Putamen (tissue), 1 donor: ENCODE measurements at places on chromosomes 4 and X.
A peak's percentile ranks its signal among the peaks of the same experiment; 100 is the strongest.

GRCh38 chrX:86133761-86134160 is 14.5 kb upstream of the DACH2 start:
- no peak for DNase-seq

DNA sequence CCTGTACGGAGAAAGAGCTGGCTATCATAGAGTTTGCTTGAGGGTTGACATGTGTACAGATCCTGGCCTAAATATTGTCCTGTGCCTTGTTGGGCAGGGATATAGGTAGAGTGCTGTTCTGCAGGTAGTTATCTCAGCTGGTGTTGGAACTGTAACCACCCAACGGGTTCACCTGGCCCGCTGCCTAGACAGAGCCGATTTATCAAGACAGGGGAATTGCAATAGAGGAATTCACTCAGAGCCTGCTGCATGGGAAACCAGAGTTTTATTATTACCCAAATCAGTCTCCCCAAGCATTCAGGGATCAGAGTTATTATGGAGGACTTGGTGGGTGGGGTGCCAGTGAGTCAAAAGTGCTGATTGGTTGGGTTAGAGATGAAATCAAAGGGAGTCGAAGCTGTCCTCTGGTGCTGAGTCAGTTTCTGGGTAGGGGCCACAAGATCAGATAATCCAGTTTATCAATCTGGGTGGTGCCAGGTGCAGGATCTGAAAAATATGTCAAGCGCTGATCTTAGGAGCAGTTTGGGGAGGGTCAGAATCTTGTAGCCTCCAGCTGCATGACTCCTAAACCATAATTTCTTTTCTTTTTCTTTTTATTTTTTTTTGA is 42.5 kb upstream of the XIAP start:
- DNase-seq = no peak

DNA sequence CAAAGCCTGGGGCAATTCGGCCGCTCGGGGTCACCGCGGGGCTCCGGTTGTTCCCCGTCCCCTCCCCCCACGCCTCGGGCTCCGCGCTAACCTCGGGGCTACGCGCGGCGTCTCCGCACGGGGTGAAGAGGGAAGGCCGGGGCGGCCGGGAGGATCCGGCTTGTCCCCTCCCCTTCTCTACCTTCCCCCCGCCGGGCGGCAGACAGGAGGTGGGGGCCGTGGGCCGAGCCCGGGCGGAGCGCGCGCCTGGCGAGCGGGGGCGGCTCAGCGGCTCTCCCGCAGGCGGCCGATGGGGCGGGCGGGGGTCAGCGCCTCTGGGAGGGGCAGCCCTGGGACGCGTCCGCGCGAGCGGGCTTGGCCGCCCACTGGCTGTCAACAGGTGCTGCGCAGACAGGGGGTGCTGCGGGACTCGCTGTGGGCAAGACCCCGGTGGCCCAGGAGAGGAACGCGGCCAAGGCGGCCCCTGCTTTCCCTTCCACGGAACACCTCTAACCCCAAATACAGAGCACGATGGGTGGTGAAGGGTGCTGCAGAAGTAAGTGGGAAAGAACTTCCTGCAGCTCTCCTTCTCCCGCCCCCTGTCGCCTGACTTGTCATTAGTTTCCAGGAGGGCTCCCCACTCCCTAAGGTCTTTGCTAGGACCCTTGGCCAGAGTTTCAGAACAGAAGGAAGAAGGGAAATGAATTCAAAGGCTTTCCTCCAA is at the start of gene PDGFC:
Gene PDGFC (minus strand): TSS at position 124 of the 703 bp plus-strand sequence. CDS start 896 bp downstream, outside the sequence.
- peak; percentile 59 for DNase-seq

DNA sequence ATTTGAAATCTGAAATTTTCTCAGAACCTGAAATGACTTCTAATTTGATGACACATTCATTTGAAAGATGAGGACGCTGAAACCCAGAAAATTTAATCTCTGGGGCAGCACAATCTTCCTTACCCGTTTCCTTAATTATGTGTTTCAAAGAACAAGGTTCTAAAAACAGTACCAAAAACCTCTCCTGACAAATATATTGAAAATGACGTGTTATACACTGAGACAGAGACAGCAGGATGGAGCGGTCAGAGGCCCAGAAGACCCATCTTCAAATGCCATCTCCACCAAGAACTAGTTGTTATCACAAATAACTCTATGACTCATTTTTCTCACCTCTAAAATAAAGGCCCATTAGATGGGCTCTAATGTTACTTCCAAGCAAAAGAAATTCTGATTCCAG is 177.3 kb downstream of the NSUN7 start:
- DNase-seq = no peak

DNA sequence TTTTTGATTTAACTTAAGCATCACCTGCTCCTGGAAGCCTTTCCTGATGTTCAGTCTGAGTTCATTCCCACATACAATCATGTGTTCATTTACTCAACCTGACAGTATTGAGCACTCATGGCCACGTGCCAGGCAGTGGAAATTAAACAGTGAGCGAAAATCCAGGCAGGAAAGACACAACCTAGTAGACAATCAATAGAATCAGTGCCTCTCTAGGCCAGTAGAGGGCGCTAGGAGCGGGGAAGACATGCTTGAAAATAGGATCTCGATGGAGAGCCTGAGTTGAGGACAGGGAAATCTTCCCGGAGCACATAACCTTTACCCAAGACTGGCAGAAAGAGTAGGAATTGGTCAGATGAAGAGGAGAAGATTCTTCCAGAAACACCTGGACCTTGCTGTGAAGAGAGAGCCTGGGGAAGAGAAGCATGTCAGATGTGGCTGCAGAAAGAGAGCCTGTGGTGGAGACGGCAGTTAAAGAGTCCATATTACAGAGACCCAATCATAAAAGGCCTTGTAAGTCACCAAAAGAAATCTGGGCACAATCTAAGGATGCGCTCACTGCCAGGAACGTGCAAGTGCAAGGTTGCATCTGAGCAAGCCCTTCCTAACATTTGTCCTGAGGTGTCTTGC is 103.5 kb downstream of the LDB2 start:
- peak; percentile 55 for DNase-seq

GRCh38 chr4:101512416-101512815 is 165.1 kb upstream of the PPP3CA start:
- DNase-seq = no peak

GRCh38 chr4:119667802-119668201 is 39.2 kb upstream of the PDE5A start:
- DNase-seq = no peak

GRCh38 chr4:73684097-73684496 is 56.3 kb upstream of the CXCL8 start:
- no peak for DNase-seq

- no peak for DNase-seq
Measured at GRCh38 chrX:13474164-13474516, 95.3 kb upstream of the EGFL6 start.

GRCh38 chr4:43855283-43855682 is 593.3 kb downstream of the KCTD8 start:
- peak; percentile 6 for DNase-seq
